ENCODE measurements at places on chromosomes 1 and 21.

DNA sequence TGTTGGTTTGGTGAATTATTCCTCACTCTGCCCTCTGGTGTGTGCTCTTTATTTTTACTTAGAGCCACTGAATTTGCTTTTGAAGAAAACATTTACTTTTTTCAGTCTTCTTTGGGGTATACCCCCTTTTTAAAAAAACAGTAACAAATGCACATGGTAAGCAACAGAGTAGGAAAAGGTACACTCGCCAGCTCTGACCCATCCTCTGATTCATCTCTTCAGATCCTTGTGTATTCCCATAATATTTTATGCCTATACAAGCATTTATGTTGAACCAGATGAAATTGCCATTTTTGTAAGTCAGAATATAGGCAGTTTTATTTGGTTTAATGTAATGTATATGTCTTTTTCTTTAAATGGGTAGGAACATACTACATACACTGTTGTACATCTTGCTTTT lies 28.3 kb downstream of the TTC3 start:
- DNase-seq, result no peak

DNA sequence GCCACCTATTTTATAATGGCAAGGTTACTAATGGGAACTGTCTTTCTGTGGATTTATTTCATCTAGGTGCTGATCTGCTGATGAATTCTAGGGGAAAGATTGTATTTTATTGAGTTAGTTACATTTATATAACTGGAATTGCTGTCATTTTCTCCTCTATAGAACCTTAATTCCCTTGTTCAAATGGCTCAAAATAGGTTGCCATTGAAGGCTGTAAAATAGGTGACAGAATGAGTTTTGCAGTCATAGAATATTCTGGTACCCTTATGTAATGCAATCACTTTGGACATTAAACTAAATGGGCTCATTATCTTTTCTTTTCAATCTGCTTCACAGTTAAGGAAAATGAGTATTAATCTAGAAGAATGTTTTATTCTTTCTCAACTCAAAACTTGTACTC lies 131.0 kb downstream of the CTH start:
- DNase-seq, result no peak

- no peak for DNase-seq
Measured at GRCh38 chr1:189834813-189835212, 642.9 kb downstream of the BRINP3 start.

- no peak for DNase-seq
Measured at GRCh38 chr1:10705953-10706352, 90.5 kb downstream of the CASZ1 start.

Data from urinary bladder (tissue), 4 donors.